NCI-H1048 (cell line): ENCODE measurements at places on chromosomes 4 and X.

DNA sequence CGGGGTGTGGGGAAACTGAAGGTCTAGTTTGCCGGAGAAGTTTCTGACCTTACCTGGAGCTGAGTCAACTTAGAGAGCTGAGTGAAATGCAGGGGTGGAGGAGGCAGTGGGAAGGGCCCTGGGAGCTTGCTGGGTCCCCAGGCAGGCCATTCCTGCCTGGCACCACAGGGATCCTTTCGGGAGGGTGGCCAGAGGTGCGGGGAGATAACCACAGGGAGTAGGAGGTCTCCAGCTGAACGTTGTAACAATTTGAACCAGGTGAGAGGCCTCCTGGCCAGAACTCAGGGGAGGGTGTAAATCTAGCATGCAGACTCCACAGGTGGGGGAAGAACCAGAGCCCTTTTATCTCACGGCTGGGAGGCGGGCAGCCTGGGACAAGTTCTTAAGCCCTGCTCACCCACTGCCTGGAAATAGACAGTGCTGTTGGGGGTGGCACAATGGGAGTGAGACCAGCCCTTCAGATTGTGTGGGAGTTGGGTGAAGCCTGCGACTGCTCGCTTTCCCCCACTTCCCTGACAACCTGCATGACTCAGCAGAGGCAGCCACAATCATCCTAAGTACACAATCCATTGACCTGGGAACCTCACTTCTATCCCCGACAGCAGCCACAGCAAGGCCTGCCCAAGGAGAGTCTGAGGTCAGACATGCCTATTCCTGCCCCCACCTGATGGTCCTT is 247.4 kb downstream of the ADGRA3 start:
- DNase-seq, result no peak

GRCh38 chr4:3766036-3766784 is at the start of gene ADRA2C:
TSS of gene ADRA2C (plus strand) at chr4:3766385. CDS start at chr4:3766607, 222 bp downstream.
- DNase-seq, result no peak

GRCh38 chrX:10240918-10241317 is 84.1 kb downstream of the CLCN4 start:
- DNase-seq, result no peak

DNA sequence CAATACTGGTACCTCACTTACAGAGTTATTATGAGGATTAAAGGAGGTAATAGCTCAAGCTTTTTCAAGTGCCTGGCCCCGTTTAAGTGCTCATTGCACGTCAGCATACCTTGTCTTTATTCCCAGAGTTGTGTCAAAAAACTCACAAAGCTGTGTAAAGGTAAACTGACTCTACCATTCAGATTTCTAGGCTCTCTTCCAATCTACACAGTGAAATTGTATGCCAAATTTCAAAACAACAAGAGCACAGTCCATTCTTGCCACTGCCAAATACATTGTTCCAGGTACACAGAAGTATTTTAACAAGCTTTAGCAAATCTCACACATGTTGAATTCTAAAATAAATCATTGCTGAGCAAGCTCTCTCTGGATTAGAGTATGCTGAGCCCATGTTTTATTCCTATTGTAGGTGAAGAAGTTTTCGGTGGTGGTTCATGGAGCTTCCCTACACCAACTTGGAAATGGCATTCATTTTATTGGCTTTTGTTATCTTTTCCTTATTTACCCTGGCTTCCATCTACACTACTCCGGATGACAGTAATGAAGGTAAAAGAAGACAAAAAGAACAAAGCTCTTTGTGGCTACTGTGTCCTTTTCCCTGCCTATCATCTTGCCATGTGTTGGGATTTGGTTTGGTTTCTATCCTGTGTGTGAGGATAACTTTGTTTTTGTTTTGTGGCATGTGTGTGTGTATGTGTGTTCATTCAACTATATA is 16.2 kb downstream of the SMIM31 start:
- DNase-seq, result no peak

- no peak for DNase-seq
These were observed 137.7 kb downstream of the C4orf33 start for GRCh38 chr4:129233691-129234090.

DNA sequence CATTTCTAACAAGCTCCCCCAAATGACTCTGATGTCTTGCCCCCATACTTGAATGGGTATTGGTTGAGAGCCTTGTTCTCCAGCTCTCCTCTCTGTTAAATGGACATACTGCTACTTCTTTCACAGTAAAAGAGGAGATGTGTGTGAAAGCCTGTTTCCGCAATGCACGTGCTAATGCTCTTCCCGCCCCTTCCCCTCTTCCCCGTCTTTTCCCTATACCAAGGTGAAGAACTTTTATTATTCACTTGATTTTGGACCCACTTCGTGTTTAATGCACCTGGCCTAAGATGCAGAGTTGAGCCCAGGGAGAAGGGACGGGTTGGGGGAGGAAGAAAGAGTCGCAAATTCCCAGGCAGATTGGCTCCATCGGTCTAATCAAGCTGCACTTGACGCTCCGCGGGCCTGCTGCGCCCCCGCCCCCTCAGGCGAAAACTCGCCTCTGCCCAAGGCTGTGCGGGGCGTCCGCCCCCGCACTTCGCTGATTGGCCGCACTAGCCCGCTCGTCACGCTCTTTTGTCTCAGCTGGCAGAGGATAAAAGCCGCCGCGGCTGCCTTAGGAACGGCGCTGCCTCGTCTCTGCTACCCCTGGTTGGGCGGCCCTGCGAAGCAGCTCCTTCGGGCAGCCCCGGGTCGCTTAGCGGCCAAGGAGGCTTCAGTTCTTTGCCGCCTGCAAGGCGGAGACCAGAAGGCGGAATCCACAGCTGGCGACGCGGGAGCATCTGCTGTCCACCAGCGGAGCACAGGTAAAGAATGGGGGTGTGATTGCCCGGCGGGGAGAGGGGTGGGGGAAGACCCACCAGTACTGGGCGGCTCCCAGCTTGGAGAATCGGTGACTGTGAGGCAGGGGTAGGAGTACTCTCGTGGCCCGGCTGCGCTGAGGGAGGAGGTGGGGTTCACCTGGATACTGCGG is at the start of gene ZCCHC12:
TSS of gene ZCCHC12 (plus strand) at position 562 of the 910 bp plus-strand sequence. CDS start 1,421 bp downstream, outside the sequence.
- no peak for DNase-seq

DNA sequence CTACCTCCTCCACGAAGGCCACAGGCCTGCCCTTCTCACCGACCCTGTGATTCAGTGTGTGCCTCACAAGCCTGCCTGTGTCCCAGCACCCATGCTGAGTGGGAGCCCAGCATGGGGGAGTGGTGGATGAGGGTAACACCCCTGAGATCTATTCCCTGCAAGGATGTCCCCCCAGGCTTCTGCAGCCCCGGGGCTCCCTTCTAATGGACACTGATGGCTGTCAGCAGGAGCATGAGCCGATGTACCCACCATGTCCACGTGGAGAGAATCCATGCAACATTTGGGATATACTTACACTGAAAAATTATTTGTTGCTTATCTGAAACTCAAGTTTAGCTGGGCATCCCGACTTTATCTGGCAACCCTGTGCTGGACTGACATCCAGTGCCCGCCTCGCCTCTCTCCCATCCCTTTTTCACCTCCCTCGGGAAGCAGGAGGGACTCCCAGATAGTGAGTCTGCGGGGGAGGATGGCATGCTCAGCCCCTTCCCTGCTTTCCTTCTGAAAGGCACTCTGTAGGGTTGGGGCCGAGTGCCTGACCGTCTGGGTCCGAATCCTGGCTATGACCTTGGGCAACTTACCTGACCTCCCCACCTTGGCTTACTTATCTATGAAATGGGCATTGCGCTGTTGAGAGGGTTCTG is 46.9 kb upstream of the SORCS2 start:
- no peak for DNase-seq

DNA sequence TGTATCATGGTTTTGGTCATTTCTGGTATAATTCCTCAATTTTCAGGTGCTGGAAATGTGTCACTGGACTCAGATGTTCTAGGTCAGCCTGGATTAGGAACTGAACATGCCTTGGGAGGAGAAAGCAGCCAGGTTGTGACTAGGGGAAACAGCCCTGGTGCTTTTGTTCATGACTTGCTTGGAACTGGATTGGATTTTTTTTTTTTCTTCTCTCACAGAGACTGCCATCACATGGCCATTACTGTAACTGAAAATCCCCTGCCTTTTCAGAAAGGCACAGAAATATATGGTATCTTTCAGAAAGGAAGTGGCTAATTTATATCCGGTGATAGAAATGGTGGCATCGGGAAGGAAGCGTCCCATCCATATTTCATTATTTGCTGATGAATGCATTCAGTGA is 34.6 kb downstream of the SEPTIN11 start:
- DNase-seq, result no peak

DNA sequence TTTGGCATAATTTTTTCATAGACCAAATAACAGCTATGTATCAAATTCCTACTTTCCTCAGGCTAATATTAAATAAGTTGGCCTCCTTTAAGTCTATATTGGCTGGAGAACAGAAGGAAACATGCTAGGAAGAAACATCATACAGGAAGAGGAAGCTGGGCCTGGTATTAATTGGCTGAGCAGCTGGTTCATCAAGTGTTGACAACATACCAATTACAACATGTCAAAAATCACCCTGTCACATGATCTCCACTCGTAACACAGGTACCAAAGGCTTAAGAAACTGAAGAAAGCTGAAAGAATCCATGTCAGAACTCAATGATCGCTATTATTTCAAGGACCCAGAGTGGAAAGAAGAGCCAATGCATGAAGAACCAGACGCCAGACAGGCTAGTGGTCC is 10.5 kb downstream of the WDFY3 start:
- no peak for DNase-seq

DNA sequence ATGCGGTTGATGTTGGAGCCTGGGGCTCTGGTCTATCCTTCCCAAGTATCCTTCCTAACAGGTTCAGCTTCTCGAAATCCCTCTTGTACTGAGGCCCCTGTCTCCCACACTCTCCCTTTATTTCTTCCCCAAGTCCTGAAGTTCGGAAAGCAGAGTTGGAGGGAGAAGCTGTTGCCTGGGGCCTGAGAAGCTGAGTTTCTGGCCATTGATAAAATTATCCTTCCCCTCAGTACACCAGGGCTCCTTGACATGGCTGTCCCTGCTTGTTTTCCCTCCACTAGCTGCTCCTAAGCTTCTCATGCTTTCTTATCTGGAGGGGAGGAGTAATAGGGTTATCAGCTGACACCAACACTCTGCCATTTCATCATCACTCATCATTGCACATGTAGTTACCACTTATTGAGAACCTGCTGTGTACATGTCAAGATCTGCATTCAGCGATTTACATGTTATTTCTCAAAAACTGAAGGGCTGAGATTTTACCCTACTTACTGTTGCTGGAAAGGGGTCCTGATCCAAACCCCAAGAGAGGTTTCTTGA is 58.0 kb downstream of the FUNDC1 start:
- DNase-seq, result no peak
